ENCODE measurements at places on chromosomes 5 and 9.

DNA sequence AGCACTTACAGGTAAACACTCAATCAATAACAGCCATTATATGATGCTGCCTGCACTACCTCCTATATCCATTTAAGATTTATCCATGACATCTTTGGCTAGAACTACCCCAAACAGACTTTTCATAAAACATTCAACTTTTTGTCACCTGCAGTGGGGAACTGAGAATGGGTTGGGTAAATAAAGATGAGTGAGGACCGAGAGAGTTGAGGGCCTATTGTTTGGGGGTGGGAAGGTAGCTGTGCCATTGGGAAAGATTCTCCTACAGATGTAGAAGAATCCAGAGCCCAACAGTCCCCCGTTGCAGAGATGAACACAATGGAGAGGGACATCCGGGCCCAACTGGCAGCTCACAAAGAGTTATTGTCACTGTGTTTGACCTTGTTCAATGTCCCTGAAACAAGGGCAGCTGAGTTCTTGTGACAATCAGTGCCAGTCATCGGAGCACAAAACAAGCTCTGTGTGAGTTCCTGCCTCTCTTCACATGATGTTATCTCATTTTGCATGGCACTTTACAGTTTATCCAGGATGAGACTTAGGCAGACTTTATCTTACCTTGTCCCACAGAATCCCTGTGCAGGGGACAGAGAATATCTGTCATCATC, 11.5 kb upstream of the SLC31A2 start:
- DNase-seq: no peak

- DNase-seq: no peak
These were observed 1046.2 kb upstream of the DMAC1 start for GRCh38 chr9:8845808-8846207.

DNA sequence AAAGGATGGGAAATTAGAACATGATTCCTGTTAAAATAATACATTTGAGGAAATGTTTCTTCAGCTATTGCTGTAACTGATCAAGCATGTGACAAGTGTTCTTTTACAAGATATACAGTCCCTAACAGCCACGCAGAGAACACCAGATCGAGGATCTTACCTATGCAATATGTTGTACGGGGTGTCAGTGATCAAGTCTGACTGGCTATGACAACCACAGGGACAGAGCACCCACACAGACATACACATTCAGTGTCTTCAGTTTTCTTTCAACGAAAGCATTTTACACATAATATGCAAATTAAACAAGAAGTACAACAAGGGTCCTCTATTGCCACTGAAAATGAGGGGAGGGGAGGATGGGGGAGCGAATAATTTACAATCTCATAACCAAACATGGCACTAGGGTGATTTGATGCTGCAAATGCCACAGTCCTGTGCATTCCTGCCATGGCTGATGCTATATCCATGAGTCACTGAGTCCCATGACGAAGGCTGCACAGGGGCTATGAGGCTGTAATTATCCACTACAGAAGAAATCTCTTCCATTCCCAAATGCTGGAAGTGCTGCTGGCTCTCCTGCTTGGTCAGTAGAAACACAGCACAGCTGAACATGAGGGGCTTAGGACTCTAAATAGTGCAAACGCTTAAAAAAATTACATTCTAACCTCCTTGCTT, 118.2 kb downstream of the KLHL3 start:
- DNase-seq: no peak

DNA sequence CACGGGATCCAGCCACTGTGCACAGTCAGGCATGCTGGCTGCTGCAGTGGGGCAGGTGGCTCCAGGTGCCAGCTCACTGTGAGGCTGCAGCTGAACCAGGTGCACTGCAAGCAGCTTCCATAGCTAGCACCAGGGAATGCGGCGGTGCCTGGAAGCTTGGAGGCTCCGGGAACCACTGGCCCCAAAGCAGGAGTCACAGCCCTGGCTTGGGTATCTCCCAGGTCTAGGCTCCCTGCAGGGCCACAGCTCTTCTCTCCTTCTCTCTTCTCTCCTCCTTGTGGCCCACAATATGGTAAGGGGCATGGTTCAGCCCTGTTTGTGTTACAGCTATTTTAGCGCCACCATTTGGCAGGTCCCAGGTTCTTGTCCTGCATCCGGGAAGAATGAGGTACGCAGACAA, 6.7 kb upstream of the MTMR12 start:
- DNase-seq: no peak

- no peak for DNase-seq
These were observed 32.1 kb downstream of the MARCHF3 start for GRCh38 chr5:126998201-126998631.

DNA sequence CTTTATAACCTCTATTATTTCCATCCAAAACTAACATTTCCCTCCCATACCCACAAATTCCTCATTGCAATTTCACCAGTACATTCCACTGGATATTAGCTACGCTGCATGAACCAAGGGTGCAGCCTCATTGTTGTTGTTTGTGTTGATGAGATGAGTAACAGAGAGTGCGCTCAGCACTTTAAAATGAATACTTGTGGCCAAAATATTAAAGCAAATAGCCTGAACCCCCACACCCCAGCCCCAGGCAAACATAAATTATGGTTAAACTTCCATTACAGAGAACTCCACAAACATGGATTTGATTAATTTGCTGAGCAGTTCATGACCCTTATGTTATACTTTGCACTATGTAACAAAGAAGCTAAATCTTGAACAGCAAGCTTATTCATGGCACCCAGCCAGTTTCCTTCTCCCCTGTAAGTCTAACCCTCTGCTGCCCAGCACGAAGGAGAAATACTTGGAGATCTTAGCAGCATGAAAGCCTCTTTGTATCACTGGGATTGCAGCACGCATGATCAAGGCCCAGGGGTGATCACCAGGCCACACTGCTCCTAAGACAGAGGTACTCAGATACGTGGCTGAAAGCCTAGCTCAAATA, 205.0 kb downstream of the DOCK8 start:
- DNase-seq: no peak

DNA sequence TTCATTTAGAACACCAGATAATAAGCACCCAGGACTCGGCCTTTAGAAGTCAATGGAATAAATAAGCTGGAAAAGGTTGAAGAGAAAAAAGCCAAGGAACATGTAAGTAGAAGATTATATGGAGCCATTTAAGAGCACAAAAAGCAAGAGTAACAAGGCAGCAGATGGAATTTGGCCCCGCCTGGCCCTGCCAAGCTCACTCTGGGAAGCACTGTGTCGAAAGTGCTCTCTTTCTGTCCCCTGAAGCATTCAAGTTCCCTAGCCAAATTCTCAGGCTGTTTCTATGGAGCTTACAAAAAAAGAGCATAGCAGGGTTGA, 73.0 kb upstream of the GPR151 start:
- no peak for DNase-seq

- DNase-seq: no peak
These were observed 18.4 kb downstream of the SLC25A46 start for GRCh38 chr5:110757118-110757729.

DNA sequence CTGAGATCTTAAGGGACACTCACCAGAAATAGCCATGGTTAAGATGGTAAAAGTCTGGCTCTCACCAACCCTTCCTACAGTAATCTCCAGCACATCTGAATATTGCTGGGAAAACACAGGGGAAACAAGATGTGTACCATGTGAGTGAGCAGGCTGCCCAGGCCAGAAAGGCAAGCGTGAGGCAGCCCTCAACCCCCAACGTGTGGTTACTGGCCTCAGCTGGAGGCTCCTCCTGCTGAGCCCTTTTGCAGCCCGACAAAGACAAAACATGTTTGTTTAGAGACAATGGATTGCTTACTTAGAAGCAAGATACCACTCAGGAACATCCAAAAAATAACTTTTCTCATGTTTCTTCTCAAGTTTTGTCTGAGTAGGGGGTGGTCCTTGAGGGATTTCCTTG, 16.6 kb downstream of the ZFP62 start:
- DNase-seq: no peak

DNA sequence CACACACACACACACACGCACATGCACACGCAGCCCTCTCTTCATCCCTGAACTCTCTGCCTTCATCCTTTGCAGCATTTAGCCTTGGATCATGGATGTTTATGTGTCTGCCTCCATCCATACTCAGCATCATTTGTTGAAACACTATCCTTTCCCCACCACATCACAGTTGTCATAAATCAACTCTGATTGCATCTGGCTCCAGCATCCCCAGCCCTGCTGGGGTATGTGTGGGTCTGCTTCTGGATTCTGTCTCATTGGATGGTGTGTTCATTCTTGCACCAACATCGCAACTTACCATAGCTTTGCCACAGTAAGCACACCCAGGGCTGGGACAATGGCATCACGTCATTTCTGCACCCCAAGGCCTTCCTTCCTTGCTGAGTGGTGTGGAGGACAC, 175.4 kb downstream of the RGS3 start:
- DNase-seq: no peak

DNA sequence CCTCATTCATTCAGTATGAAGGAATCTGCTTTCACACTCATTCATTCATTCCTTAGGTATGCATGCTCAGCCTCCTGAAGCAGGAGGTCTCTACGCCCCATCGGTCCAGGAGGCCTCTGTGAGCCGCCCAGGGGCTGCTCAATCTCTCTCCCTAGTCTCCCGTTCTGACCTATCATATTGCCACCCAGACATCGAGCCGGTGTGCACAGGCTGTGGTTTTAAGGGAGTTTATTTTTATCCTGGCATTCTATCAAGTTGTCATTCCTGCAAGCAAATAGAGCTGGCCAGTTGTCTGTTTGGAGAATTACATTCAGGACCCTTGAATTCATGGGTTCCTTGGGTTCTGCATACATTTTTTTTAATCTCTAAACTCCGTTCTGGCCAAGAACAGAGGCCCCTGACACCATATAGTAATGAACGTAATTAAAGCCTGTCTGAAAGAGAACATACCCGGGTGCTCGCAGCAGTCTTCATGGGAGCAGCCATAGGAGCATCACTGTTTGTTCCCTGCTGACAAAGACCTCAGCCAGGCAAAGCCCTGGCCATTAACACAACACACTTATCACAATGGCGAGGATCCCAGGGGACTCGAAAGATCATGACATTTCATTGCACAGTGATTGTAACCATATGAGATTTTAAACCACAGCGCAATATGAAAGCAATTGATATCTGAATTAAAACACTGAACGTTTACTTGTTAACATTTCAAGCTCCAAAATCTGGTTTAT, 80.9 kb downstream of the ADAMTS16 start:
- DNase-seq: no peak

GRCh38 chr9:110604171-110604601, 24.6 kb upstream of the SVEP1 start:
- DNase-seq: no peak

DNA sequence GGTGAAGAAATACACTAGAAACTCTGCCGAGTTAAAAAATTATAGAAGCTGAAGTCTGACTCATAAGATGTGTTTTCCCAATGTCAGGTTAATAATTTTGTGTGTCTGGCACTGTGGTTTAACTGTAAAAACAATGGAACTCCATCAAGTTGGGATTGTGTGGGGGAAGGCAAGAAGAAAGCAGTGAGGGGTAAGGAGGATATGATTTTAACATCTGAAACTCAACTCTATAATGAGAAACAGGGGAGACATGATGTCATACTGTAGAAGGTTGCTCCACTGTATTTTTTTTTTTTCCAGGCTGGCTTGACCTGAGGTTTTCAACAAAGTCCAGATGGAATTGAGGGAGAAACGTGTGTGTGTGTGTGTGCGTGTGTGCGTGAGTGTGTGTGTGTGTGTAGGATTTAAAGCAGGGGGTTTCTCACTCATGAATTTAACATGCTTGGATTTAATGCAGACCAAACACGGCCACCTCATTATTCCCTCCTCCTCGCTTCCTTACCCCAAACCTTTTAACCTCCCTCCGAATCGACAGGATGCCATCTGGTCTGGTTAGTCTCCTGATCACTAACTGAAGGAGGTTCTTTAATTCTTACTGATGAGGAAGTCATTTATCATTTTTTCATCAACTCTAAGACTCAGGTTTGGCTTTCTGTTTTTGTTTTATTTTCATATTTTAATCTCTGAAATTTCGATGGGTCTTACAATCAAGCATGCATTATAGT, 140.2 kb upstream of the LPAR1 start:
- no peak for DNase-seq

GRCh38 chr9:1154739-1155138, 104.6 kb downstream of the DMRT2 start:
- no peak for DNase-seq

DNA sequence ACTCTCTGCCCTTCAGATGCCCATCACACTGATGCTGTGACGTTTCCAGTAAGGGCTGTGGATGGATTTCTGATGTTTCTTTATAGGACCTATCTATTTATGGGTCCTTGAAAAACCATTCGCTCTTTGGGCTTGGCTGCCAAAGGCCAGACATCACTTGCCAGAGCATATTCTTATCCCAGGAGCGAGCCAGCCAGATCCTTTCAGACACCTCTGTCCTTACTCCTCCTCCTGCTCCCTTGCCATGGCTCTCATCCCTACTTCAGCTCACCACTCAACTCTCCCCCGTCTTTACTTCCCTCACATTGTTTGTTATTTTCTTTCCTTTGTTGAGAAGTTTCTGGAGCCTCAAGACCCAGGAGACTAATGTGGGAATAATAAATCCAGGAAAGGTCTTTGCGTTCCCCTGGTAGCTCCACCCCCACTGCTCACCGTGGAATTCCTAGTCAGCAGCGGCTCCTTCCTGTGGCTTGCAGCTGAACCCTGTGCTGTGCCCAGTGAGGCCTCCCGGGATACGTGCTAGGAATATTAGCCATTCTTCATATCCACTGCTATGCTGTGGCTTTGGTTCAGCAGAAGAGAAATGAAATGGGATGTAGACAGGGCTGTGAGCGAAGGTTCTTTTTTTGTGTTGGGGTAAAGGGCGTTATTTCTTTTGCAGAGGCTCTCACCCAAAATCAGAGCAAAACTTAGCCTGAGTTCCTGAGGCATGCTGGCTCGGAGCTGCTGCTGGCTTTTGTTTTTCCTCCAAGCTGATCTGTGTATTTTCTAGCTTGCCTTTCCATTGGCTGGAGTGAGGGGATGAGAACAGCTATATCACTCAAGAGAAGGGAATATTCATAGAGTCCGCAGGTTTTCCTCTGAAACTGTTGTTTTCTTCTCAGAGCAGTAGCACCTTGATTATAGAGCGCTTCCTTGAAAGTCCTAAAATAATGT, 171.1 kb downstream of the SAXO1 start:
- DNase-seq: no peak

DNA sequence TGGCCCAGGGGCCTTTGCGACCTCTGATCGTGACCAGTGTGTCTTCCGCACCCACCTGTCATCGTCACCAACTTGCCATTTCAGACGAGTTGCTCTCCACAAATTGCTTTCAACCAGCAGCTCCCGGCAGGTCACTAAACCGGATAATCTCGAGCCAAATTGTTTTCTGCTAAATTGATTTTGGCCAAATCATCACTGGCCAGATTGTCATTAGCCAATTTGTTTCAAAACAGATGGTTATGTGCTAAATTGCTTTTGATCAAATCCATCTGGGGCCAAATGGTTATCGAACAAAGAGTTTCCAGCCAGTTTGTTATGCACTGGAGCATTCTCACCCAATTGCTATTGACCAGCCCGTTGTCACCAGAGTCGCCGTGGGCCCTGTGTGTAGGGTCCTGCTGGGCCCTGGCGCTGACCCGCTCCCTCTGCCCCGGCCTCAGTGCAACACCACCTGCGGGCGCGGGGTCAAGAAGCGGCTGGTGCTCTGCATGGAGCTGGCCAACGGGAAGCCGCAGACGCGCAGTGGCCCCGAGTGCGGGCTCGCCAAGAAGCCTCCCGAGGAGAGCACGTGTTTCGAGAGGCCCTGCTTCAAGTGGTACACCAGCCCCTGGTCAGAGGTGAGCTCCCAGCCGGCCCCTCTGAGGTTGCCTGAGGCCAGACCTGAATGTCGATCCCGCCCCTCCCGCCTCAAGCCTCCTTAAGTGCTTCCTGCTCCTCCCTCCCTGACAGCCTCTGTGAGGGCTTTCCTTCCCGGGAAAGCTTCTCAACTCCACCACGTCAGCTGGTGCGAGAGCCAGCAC, 35.6 kb downstream of the ADAMTSL2 start:
- DNase-seq: no peak
